ENCODE measurements at places on chromosomes 2 and 18.

DNA sequence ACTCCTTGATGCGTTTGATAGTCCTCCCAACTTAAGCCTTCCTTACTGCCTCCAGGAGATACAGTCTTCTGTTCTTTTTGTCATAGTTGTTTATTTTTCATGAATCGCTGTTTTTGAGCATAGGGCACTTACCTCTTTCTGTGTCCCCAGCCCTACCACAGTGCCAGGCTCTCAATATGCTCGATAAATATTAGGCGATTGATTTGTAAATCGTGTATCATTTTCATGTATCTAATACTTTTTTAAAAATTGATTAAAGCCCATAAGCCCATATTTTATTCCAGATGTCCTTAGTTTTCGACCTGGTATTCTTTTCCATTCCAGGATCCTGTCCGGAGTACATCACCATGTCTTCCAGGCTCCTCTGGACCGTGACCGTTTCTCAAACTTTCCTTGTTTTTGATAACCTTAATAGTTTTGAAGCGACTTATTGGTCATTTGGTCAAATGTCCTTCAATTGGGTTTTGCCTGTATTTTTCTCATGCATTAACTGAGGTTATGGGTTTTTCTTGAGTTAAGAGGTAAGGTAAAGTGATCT, 444 bp upstream of the MMADHC start:
- no peak for DNase-seq

DNA sequence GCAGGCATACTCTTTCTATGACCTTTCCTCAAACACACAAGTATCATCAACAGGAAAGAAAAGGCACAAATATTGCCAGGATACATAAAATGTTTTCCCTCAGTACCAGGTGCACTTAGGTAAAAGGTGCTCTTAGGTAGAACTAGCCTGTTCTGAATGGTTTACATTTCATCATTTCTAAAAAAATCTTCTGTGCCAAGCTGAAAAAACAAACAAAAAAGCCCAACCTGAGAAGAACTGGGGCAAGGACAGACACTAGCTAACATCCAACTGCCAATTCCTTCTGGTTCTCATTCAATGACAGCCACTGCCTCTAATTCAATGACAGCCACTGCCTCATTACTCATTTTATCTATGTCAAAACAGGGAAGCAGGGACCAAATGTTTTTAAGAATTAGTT, 68.5 kb downstream of the SPIRE1 start:
- DNase-seq = no peak

DNA sequence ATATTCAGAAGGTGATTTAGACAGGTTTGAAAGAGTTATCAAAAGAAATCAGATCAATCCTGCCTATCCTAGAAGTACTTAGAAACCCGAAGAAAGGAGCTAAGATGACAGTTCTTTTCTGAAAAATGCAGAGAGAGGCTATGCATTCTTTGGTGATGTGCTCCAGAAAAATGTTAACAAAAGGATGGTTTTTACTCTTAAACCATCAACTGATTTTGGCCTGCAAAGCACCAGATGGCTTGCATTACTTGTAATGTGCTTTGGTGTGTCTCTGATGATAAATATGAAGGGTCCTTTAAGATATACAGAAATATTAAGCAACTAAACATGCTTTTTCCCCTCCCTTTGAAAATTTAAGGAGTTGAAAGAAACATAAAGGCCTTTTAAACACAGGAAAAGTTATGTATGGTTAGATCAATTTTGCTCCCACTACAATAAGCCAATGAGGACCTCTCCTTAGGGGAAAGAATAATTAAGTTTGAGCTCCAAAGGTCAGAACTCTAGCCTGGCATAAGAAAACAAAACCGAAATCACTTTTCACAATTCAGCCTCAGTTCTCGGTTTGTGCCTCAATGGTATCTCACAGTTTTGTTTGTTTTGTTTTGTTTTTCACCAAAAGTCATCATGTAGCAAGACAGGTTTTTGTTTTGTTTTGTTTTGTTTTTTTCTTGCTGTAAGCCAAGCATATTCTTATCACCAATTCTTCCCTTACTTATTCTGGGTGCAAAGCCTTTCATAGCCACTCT, 302.4 kb upstream of the NT5C1B start:
- no peak for DNase-seq

GRCh38 chr2:12222554-12222953, 476.1 kb downstream of the LPIN1 start:
- no peak for DNase-seq

- DNase-seq = no peak
Observed at GRCh38 chr2:11072550-11072949, 82.7 kb upstream of the SLC66A3 start.

- no peak for DNase-seq
Observed at GRCh38 chr2:75142081-75142480, 57.2 kb downstream of the TACR1 start.

DNA sequence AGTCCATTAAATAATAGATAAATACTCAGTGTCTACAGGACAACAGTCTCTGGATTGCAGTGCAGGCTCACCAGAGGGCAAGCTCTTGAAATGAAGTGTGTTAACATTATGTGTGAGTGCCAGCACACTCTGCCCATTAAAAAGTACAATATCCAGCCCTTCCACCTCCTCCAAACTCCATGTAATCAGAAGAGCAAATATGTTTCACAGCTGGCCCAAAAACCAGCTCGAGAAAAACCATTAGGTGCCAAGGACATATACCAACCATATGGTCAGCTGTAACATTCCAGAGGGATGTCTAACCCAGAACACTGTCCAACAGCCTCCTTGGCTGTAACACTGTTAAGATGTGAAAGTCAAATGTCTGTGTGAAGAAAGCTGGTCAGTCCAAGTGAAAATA, 112.2 kb downstream of the ZNF385B start:
- DNase-seq = no peak

DNA sequence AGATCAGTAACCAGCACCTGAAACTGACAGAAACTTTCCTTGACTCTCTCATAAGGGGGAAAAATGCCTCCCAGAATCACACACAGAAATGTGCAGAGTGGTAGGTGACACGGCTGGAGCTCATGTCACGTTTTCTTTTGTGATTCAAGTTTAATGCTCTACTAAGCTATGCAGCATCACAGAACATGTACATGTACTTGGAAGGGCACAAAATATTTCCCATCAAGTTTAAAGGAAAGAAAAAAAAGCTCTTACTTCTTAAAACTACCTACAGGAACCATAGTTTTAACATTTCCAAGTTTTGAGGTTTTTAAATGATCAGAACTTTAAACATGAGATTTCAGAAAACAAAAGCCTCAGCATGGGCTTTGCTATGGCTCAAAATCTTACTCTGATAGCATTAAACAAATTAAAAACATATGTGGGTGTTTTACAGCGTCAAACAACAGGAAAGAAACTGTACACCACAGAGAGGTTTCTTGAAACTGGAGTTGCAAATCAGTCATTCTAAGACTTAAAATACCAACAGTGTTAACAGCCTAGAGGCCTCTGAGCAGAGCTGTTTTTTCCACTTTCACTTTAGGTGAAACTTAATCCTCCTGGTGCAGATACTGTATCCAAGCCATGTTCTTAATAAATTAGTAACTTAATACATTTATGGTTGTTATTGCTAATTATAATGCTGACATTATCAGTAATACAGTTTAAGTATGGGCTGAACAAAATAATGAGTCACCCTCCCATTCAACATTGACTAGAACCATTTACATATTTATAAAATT, 30.1 kb downstream of the MBP start:
- no peak for DNase-seq

DNA sequence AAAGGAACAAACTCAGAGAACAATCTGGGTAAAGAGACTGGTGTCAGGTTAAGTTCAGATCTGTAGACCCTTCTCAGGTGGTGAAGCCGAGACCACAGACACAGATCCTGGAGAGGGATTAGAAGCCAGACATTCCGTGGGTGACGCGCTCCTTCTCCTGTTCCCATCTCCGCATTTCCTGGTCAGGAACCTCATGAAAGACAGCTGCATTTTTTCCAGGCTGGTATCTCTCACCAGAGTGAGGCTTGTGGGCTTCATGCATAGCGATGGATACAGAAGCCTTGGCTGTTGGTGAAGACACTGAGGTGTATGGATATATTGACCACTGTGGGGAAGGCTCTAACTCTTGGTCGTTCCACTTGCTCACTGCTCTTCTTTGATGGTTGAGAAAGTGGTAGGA, 152.6 kb downstream of the FAM210A start:
- DNase-seq = no peak

DNA sequence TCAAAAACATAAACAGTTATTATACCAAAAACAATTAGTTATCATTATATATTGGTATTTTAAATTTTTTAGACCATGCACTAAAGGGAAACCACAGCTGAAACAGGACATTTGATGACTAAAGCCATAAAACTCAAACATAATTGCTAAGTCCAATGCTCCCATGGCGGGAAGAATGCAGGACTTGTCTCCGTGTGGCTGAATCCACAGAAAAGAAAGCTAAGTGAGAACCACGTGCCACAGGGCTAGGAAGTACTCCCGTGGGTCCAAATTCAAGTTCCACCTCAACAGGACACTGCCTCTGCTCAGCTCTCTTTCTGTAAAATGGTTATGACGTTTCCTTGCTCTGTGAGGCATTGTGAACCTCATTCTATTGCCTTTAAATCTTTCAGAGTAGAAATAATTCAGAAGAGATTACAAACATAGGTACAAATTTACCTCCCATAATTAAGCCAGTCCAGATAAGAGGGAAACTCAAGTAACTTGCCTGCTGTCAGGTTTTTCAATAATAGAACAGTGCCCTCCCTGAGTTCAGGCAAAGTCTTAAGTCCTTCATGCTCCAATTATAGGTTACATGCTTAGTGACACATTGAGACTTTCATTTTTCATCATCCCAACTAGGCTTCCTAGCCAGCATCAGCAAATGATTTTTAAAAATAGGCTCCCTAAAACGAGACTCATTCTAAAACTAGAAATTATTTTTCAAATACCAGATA, 36.7 kb downstream of the FTCDNL1 start:
- no peak for DNase-seq

GRCh38 chr2:28173377-28173776, 219.3 kb upstream of the FOSL2 start:
- no peak for DNase-seq

DNA sequence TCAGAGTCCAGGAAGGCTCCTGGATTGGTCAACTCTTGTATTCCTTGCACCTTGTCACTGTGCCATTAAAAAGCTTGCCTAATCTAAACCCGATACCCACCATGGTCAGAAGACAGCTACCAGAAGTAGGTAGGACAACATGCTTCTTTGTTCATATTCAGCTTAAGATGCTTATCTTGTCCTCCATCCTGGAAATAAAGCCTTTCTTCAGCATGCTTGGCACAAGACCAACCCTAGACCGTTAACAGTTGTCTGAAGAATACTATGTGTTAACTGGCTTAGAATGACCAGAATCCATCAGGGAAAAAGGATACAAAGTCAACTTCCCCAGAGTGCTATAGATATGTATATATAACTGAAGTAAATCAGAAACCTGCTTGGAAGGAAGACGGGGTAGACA, 193.9 kb downstream of the ZRANB3 start:
- DNase-seq = no peak

- no peak for DNase-seq
Observed at GRCh38 chr2:5368263-5368662, 323.9 kb upstream of the SOX11 start.

DNA sequence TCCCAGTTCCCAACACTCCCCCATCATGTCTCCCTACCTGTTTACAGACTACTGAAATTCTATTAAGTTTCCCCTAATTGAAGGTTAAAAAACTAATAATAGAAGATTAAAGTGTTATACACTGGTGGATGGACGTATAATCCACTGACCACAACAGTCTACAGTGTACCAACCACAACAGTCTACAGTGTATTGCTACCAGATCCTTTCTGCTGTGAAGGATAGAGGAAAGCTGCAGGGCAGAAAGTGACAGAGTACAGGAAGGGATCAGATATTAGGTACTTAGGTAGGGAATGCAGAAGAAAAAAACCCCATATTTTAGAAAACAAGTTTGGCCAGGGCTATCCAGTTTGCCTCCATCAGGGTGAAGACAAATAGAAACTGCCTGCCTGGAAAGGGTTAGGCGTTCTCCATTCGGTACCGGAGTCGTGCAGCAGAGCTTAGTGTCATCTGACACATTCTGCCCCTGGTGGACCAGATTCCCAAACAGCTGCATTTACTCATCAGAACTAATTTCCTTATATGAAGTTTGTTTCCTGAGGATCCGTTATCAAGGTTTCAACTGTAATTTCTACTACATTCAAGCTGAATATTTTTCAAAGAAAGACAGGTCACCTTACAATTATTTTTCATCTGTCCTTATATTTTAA, 49.9 kb downstream of the KLF7 start:
- no peak for DNase-seq

DNA sequence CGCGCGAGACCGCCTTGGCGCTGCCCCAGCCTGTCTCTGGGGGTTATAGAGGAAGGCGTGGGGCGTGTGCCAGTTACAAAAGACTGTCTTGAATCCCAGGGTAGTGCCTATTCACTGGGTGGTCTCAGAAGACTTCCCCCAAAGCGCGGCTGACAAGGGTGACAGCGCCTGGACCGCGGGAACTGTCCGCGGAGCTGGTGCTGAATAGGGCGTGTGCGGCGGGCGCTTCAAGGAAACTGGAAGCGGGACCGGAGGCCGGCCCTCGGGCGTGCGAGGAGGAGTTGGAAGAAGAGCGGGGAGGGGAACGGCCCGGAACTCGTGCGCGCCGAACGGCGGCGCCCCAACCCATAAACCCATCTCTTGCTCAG, 2.3 kb downstream of the EGR4 start:
- DNase-seq = no peak

DNA sequence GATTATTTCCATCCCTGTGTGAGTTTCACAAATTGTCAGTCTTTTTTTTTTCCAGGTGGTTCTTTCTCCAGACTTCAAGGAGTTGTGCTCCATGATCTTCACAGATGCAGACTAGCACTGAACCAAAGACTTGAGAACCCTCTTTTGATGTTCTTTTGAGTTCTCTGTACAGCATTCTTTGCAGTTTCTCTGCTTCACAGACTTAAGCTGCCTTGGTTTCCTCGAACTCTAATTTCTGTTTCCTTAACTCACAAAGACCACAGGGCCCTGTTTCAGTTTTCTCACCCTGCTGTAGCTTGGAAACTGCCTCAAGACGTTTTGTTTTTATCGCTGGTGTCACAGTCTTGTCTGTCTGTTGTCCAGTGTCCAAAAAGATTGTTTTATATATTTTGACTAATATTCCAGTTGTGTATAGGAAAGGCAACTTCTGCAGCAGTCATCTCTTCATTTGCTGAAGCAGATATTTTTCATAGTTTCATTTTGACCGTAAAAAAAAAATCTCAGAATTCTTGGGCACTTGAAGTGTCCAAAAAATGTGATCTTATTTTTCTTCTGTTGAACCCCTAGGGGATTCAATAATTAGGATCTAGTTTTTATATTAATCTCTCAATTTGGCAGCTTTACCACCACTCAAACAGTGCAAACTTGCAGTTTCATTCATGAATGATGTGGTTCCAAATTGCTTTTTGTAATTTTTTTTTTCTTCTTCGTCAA, 97.0 kb upstream of the MC4R start:
- DNase-seq = no peak

Data from HepG2 (cell line).